H9 (cell line): ENCODE measurements at places on chromosomes 4 and X.

DNA sequence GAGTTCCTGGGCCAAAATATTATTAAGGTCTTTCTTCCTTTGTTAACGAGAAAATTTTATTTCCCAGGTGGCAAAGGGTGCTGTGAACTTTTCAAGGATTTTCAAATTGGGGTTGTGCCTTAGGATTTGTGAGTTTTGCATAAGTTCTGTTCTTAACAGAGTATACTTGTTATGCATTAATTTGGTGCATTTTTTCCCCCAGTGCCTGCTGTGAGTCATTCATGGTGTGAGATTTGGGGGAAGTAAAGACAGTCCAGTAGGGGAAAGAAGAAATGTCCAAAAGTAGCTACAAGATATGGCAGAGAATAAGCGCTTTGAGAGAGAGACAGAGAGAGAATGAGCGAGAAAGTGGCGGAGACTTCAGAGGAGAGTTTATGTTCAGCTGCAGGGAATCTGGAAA, 239.2 kb downstream of the ARHGAP10 start:
- DNase-seq, result no peak

DNA sequence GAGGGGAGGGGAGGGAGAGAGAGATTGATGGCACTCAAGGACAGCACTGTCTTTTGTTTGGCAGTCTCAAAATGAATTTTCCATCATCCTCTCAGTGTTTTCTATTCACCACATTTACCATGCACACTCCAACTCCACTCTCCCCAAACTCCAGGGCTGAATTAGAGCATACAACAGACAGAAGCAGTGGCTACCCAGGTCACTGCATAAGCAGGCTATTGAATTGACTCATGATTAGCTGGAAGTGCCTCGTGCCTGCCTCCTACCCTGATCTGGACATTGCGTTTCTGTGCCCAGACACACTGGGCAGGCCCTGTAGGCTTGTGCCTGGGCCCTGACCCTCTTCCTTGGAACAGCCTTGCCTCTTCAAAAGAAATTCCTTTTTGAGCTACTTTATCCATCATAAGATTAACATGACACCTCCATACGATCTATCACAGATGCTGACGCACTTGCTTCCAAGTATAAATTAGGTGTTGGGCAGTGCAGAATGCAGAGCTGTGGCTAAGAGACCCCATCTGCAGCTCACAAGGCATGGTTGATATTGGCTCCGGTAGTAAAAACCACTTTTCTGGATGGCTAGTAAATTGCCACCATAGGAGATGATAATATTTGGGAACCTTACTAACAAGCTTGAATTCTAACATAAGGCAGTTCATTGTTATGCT, 752.9 kb downstream of the RPA4 start:
- DNase-seq, result no peak

DNA sequence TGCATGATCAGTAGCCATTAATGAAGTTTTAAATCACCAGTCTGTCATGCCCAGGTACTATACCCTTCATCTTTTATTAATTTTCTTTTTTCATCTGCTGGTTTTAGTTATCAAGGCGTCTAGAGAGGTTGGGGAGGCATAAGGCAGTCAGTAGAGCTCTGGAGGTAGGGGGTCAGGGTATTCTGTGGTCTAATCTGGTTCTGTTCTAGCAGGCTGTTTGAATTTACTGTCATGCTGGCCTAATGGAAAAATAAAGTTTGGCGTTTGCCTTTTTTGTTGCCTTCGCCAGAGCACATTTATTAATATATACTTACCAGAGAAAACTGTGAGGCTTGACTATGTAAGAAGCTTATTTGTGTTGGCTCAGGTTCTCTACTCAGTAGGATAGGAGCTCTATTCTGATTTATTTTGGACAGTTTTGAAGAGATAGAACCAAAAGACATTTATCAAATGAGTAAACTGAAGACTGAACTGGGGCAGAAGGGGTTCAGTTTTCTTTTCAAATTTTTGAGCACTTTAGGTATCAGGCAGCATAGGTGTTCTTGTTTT, 46.9 kb downstream of the TMEM131L start:
- DNase-seq, result no peak

GRCh38 chr4:155403886-155404285, 27.1 kb upstream of the MAP9 start:
- DNase-seq, result no peak

DNA sequence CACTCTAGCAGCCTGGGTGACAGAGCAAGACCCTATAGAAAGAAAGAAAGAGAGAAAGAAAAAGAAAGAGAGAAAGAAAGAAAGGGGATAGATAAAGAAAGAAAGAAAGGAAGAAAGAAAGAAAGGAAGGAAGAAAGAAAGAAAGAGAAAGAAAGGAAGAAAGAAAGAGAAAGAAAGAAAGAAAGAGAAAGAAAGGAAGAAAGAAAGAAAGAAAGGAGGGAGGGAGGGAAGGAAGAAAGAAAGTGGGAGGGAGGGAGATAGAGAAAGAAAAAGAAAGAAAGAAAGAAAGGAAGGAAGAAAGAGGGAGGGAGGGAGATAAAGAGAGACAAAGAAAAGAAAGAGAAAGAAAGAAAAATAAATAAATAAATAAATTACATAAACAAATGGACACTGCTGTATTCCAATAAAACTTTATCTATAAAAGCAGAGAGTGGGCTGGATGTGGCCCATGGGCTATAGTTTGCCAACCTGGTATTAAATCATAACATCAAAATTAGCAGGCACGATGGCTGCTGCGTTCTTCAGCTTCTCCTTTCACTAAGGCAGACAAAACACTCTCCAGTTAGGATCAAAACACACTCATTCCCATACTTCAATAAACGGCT, 165.0 kb downstream of the ZNF674 start:
- no peak for DNase-seq

DNA sequence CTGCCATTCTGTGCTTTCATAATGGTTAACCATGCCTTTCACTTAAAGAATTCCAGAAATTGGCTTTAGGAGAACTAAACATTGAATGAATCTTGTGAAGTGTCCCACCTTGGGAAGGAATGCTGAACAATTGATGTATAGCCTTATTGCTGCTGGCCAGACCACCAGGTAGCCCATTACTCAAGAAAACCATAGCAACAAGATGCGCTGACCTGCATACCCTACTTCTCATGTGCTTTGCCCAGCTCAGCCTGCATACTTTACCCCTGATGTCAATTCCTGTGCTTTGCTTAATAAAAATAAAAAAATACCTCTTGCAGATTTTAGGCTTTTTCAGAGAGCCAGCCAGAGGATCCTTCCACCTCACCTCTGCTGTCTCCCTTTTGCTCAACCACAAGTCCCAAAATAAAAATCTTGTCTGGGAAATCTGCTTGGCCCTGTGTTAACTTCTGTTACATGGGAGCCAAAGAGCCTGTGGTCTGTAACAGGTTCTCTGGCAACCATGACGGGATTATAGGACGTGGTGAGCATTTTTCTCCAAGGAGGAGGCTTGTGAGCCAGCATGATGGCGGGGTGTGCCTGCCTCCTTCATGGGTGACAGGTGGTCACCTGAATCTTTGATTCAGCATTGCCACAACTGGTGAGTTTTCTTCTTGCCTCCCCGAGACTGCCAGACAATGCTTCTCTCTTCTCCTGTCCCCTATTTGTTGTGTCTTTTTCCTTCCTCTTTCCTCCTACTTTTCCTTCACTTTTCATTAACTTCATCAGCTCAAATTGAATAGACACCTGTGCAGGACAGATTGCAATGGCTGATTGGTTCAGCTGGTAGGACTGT, 106.8 kb downstream of the ARSJ start:
- DNase-seq, result no peak

- DNase-seq, result no peak
Measured at GRCh38 chrX:9988762-9989161, 21.6 kb downstream of the CLDN34 start.

DNA sequence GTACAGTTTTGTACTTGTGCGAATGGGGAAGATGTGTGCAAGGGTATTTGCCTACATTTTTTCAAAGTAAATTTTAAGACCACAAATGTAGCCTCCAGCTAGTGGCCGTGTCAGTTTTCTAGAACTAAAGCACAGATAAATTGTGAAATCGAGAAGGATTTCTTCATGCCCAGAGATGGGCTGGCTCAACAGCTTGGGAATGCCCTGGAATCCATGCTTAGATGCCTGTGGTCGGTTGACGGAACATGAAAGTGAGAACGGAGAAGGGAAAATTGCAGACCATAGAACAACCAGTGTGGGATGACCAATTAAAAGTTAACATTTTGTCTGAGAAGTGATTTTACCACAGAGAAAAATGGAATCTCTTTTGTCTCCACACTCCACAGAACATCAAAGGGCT, 73.2 kb upstream of the VCX2 start:
- DNase-seq, result no peak

DNA sequence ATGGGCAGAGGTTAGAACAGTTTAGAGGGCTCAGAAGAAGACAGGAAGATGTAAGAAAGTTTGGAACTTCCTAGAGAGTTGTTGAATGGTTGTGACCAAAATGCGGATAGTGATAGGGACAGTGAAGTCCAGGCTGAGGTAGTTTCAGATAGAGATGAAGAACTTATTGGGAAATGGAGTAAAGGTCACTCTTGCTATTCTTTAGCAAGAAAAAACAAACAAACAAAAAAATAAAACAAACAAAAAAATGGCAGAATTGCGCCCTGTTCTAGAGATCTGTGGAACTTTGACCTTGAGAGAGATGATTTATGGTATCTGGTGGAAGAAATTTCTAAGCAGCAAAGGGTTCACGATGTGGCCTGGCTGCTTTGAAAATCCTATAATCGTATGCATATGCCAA, 185.1 kb upstream of the SFRP2 start:
- no peak for DNase-seq

- DNase-seq, result no peak
Measured at GRCh38 chr4:94508806-94509205, 57.1 kb downstream of the PDLIM5 start.

GRCh38 chr4:152166567-152166966, 369.3 kb downstream of the FBXW7 start:
- DNase-seq, result no peak

GRCh38 chrX:12814420-12814819, 23.2 kb downstream of the PRPS2 start:
- DNase-seq, result peak; percentile 33

DNA sequence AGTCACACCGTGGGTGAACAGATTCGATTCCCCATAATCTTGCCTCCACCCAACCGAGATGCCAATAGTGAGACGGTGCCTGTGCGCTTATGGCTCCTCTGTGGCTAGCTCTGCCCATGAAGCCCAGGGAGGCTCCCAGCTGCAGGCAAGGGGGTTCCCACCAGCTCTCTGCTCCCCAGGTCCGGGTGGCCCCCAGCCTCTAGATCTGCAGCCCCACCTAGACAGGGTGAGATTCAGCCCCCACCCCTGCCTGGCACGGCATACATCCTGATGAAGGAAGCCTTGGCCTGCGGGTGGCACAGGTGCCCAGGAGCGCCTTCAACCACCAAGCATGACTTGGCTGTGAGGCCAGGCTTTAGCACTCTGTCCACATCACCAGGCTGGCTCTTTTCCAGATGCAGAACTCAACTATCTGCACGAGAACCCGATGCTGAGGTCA, 40.6 kb downstream of the WDR1 start:
- no peak for DNase-seq

DNA sequence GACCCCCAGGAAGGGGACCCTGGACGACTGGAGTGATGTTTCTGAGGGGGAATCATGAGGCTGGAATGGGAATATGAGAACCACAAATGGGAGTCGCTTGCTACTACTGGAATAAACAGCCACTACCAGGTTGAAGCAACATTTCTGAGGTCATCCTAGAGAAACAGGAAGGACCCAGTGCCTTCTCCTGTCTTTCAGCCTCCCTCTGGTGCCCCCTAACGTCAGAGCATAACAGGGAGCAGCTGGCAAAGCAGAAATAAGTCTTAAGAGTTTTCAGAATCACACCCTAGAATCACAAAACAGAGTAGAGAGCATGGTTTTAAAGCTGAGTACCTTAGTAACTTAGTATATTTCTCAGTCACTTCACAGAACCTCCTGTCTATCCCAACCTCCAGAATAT, 347.8 kb upstream of the PITX2 start:
- peak; percentile 73 for DNase-seq

DNA sequence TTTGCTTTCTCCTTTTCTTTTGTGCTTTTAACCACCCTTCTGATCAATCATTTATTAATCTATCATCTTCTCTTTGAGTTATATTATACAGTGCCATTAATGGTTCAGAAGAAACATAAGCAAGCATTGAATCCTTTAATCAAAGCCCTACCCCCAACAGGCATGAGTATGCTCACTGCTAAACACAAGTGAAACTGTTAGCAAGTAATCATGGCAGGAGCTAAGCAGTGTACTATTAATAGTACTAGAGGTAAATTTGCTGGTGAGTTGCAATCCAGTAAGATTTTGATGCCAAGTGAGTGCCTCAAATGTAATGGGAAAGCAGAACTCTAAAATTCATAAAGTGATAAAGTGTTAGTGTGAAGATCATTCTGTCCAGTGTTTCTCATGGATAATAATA, 57.2 kb downstream of the FNIP2 start:
- no peak for DNase-seq

DNA sequence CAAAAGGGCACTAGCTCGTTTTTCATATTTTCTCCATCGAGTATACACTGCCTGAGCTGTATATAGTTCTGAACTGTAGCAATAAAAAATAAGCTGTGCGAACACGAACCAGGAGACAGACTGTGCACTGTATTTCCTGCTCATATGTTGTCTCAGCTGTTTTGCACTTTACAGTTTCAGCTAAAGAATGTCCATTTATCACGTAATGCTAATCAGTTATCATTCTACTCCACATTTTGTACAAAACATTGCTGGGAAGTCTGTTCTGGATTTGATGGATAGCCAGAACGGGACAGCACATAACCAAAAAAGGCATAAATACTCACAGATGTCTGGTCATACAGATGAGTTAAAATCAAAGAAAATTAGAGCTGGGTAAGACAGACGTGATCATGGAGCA, 315.5 kb upstream of the ADGRL3 start:
- no peak for DNase-seq

- DNase-seq, result no peak
Measured at GRCh38 chrX:37083880-37084279, 75.7 kb downstream of the FAM47C start.

GRCh38 chrX:1600406-1601050, 9.1 kb downstream of the AKAP17A start:
- DNase-seq, result no peak

DNA sequence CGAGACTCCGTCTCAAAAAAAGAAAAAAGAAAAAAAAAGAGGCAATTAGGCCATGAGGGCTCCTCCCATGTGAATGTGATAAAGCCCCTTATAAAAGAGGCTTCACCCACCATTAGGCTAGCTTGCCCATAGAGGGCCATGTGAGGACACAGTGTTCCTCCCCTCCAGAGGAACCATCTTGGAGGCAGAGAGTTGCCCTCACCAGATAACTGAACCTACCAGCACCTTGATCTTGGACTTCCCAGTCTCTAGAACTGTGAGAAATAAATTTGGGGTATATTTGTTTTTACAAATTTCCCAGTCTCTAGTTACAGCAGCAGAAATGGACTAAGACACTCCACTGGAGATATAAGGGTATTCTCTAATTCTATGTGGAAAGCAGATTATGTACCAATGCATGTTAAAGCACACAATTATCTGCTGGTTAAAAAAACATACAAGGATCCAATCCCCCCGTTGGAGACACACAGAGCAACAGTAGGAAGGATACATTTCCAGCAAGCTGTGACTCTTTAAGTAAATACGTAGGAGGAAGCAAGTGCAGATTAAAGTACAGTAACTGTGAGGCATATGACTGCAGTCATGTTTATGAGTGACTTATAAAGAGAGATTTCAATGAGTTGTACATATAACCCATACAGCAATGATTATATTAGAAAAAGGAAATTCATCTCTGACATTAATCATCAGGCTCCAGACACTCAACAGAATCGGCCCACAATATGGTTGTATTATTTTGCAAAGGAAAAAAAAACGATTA, 21.4 kb downstream of the SH3RF1 start:
- no peak for DNase-seq

GRCh38 chrX:17555846-17556245, 180.8 kb downstream of the NHS start:
- DNase-seq, result no peak
